Activated CD4-positive, alpha-beta T cell treated with anti-CD3 and anti-CD28 coated beads, Interleukin-2, amount 10 ng/mL, durations not matched to agents 7 days and 5 days (primary cell): ENCODE measurements at places on chromosomes 5 and 9. TPM values are rescaled to one million over a fixed set of nuclear protein-coding genes. Genes with fewer than 3 reads are reported as not detected.

PFDN1 gene
- total RNA-seq = 60.8 TPM

FOXD1 gene
- total RNA-seq = not detected

SIT1 gene
- 202 TPM for total RNA-seq

HTR1A gene
- total RNA-seq = not detected

PHF2 gene
- 29.3 TPM for total RNA-seq

PCDHB9 gene
- total RNA-seq = not detected

FEM1C gene
- total RNA-seq = 13.9 TPM

ADAMTS2 gene
- total RNA-seq = not detected

SNCAIP gene
- not detected for total RNA-seq

RMRP gene
- total RNA-seq = 11,185 TPM

N4BP3 gene
- 1.5 TPM for total RNA-seq

ECSCR gene
- 0.73 TPM for total RNA-seq

LIX1 gene
- total RNA-seq = not detected

F12 gene
- total RNA-seq = 0.22 TPM

CD72 gene
- 7.1 TPM for total RNA-seq

CCDC183 gene
- total RNA-seq = 0.97 TPM

PPP1R26 gene
- 0.52 TPM for total RNA-seq

DDX4 gene
- 0.48 TPM for total RNA-seq

PRELID2 gene
- total RNA-seq = 1.8 TPM

SGCD gene
- not detected for total RNA-seq
